Activated CD4-positive, alpha-beta memory T cell treated with anti-CD3 and anti-CD28 coated beads for 36 hours (primary cell): ENCODE measurements at places on chromosomes 6 and 20. TPM values are rescaled to one million over a fixed set of nuclear protein-coding genes. Genes with fewer than 3 reads are reported as not detected.

- H3K27me3 ChIP-seq: peaks cover 1% of the 10 kb centered on the region
- peak overlapping the region; percentile 8 for H3K4me3 ChIP-seq
- peak overlapping the region; percentile 95 for H3K27ac ChIP-seq
- peaks cover 18% of the 10 kb centered on the region for H3K4me1 ChIP-seq
Observed at GRCh38 chr6:155628306-155628705, 172.7 kb upstream of the NOX3 start.

DNA sequence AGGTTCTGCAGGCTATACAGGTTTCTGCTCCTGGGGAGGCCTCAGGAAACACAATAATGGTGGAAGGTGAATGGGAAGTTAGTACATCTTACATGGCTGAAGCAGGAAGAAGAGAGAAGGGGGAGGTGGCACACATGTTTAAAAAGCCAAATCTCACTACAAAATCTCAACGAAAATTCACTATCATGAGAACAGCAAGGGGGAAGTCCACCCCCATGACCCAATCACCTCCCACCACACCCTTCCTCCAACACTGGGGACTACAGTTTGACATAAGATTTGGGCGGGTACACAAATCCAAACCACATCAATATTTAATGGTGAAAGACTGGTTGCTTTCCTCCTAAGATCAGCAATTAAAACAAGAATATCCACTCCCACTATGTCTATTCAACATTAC, 13.8 kb upstream of the POLR1H start:
- no peak overlapping the region for H3K4me3 ChIP-seq
- H3K27ac ChIP-seq: no peak overlapping the region
- H3K36me3 ChIP-seq: peaks cover 9% of the 10 kb centered on the region
- DNase-seq: no peak
- H3K4me1 ChIP-seq: peaks cover 13% of the 10 kb centered on the region
- no peaks in the 10 kb centered on the region for H3K27me3 ChIP-seq

GRCh38 chr6:23559587-23560343, 566.2 kb upstream of the NRSN1 start:
- no peaks in the 10 kb centered on the region for H3K4me1 ChIP-seq
- H3K4me3 ChIP-seq: no peak overlapping the region
- H3K27ac ChIP-seq: no peak overlapping the region
- DNase-seq: no peak
- no peaks in the 10 kb centered on the region for H3K36me3 ChIP-seq
- H3K27me3 ChIP-seq: no peaks in the 10 kb centered on the region

DNA sequence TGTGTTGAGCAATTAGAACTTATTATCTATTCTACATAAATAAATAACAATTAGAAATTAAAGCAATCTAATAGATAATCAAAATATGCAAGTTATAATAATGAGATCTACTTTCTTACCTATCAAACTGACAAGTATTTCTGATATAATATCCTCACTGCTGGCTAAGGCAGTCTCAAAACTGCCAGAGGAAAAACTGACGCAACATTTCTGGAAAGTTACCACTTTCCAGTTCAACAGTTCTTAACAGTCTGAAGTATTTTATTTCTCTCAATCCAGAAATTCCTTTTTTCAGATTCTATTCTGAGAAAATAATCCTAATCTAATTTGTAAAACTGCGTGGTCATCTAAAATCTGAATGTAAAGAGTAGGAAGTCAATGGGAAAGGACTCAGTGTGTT, 121.0 kb downstream of the TRDN start:
- H3K4me1 ChIP-seq: no peaks in the 10 kb centered on the region
- H3K27me3 ChIP-seq: no peaks in the 10 kb centered on the region
- no peak overlapping the region for H3K4me3 ChIP-seq

The TNNC2 gene
- total RNA-seq: not detected
